Hypothalamus (tissue), 51 donors: ENCODE measurements at places on chromosomes 12 and 14.

DNA sequence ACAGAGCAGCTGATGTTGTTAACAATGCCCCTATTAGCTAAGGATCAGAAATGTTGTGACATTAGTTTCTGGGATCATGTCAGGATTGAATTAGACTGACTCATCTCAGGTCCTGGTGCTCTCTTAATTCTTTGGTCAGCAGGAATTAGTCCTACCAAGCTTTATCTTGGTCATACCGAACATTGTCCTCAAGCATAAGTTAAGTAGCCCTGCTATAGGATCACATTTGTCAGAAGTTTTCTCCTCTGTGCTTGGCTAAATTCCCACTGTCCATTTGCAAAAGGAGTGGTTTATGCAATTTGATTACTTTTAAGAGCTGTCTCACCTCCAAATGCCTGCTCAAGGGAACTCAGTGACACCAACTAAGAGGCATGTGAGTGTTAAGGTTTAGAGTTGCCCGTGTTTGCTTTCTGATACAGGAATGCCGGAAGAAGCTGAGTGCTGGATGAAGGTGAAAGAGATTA, 48.4 kb upstream of the IFNG-AS1 start:
- no peak for DNase-seq

DNA sequence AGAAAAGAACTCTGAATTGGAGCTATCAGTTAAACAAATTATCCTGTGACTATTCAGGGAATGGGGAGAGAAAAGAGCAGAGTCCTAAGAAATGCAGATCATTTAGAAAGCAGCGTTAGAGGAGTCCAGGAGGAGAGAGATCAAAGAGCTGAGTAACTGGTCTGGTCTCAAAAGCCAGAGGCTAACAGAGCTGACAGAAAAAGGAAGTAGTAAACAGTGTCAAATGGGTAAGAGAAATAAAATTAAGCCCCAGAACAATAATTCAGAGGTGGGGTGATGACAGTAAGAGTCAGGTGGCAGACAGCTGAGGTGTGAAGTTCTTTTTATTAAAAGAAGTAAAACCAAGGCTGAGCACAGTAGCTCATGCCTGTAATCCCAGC, 19.3 kb downstream of the GXYLT1 start:
- DNase-seq, result no peak

DNA sequence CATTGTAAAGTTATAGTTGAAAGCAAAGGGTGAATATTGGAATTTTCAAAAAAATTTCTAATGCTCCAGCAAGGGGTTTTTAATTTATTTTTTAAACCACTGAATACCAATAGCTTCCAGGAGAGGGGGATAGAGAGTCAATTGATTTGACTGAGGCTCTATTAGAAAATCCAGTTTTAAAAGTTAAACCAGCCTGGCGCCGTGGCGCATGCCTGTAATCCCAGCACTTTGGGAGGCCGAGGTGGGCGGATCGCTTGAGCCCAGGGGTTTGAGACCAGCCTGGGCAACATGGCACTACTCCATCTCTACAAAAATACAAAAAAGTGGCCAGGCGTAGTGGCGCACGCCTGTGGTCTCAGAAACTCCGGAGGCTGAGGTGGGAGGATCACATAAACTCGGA, 150.1 kb downstream of the SLC38A4 start:
- no peak for DNase-seq

DNA sequence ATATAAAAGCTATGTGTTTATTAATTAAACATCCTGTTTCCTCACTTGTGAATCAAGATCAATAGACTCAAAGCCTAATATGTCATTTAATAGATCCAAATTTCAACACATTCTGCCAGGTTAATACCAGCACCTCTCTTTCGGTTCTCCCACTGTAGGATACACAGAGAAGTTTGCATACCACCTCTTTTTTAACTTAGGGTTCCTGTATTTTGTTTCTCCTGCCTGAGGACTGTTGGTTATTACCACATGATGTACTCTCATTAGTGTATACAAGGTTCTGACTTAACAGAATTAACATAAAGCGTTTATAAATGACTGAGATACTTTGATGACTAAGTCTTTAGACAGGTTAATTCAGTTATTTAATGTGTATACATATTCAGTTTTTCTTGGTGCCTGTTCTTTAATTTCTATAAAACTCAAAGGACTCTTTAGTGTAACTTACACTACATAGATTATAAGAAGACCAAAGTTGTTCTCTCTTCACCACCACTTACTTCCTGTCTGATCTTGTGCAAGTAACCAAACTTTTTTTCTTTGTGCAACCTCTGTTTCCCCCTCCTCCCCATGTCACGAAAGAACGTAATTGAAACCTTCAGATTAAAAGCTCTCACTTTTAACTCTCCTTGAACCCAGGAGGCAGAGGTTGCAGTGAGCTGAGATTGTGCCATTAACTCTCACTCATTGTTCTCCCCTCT, 89.8 kb upstream of the DNM1L start:
- DNase-seq, result no peak
